ENCODE measurements at places on chromosomes 12 and 14.

GRCh38 chr12:71935594-71935993 lies 3.1 kb upstream of the TPH2 start:
- H3K27ac ChIP-seq: no peak overlapping the region
- peaks cover 2% of the 10 kb centered on the region for H3K4me1 ChIP-seq
- no peak for DNase-seq
- H3K36me3 ChIP-seq: no peaks in the 10 kb centered on the region

GRCh38 chr12:10668526-10668925 lies 5.3 kb downstream of the STYK1 start:
- peaks cover 7% of the 10 kb centered on the region for H3K36me3 ChIP-seq
- H3K4me3 ChIP-seq: peak overlapping the region; percentile 56
- no peaks in the 10 kb centered on the region for H3K27me3 ChIP-seq
- DNase-seq: no peak
- peaks cover 33% of the 10 kb centered on the region for H3K4me1 ChIP-seq
- H3K27ac ChIP-seq: peak overlapping the region; percentile 2

GRCh38 chr14:61388173-61388975 lies 67.0 kb downstream of the PRKCH start:
- no peaks in the 10 kb centered on the region for H3K27me3 ChIP-seq
- peaks cover 51% of the 10 kb centered on the region for H3K36me3 ChIP-seq
- DNase-seq: peak; percentile 29
- no peak overlapping the region for H3K4me3 ChIP-seq
- H3K4me1 ChIP-seq: peaks cover 14% of the 10 kb centered on the region

DNA sequence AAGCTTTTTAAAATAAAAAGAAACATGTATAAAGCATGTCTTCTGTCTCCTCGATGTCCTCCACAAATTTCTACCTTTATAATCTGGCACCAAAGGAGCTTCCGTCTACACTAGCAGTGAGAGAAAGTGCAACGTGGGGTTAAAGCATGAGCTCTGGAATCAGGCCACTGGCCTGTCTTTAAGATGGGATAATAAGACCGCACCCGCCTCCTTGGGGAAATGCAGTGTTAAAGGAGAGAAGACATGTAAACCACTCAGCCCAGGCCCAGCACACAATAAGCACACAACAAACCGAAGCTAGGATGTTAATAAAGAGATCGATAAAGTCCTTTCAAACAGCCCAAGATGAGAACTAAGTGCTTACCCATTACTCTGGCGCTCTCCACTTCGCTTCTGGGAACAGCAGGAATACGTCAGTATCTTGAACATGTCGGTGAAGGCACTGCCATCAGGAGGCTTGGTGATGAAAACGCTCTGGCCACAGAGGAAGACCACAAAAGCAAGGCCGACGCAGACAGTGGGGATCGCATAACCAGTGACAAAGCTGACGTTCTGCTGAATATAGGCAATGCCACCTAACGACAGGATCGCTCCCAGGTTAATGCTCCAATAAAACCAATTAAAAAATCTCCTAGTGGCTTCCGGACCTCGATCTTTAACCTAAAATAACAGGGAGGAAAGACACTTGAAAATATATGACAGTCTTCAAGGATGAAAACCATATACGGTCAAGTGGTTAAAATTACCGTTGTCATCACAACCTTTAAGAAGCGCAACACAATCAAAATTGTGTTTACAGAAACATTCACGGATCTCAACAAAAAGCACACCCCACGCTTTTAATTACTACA lies 9.1 kb downstream of the SLC15A4 start:
- H3K27ac ChIP-seq: peak overlapping the region; percentile 96
- H3K36me3 ChIP-seq: peaks cover 39% of the 10 kb centered on the region
- H3K4me1 ChIP-seq: peaks cover 79% of the 10 kb centered on the region

DNA sequence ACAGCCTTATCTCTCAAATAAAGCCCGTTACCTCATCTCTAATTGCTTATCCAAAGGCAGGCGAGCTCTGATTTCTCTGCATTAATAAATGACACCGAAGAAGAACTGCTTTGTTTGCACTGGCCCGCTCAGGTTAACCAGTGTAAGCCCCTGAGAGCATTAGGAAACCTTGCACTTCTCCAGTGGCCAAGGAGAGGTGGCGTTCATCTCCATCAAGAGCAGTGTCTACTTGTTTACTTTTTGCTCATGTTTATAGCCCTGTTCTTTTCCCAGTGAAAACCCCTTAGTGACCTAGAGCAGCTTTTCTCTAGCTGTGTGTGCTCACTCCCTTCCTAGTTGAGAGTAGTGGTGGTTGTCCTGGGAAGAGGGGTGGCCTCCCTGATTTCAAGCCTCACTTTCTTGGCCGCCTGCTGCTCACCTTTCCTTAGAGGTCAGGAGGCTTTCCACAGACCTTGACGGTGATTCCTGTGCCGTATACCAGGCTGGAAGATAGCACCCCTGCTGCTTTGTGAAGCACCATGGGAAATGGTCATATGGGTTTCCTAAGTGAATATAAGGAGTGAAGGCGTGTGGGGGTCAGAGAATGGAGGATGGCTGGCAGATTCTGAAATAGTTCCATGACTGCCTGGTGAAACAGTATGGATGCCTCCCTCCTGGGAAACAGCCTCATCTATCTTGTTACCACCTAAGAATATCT lies 16.6 kb downstream of the FBXW8 start:
- no peaks in the 10 kb centered on the region for H3K27me3 ChIP-seq
- no peak overlapping the region for H3K4me3 ChIP-seq
- H3K36me3 ChIP-seq: peaks cover 18% of the 10 kb centered on the region
- H3K27ac ChIP-seq: no peak overlapping the region

DNA sequence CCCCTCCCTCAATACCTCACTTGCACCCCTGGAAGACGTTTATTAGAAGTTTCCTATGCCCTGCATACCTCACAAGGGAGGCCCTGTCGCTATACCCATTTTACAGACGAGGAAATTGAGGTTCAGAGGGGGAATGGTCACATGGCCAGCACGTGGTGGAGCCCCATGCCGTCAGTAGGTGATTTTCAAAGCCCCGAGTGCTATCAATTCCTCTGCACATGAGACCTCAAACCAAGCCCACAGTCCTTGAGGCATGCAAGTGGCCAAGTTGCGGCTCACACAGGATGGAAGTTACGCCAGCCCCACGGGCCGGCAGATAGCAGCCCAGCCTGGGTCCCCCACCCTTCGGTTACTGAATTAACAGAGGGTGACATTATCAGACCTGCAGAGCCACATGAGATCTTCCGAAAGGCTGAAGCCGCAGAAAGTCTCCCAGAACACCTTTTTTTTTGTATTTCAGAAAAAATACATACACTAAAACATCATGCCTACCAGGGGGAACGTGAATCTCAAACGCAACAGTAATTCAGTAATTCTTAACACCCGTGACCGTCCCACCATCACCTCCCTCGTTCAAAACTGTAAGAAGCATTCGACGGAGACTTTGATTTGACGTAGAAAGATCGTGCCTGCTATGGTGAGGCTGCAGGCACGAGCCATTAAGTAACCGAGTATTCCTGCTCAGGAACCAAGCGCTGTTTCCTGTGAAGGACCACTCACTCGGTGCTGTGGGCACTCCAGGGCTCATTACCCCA lies 129.0 kb downstream of the RFLNA start:
- peaks cover 8% of the 10 kb centered on the region for H3K4me1 ChIP-seq
- H3K4me3 ChIP-seq: no peak overlapping the region
- peak; percentile 25 for DNase-seq

DNA sequence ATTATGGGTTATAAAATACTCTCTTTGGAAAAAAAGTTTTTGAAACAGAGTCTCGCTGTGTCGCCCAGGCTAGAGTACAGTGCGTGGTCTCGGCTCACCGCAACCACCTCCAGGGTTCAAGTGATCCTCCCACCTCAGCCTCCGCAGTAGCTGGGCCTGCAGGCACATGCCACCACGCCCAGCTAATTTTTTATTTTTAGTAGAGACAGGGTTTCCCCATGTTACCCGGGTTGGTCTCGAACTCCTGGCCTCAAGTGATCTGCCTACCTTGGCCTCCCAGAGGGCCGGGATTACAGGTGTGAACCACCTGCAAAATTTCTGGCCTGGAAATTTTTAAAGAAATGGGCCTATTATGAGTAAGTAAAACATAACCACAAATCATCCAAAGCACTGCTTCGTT lies 3.8 kb downstream of the USP15 start:
- no peak for DNase-seq
- peaks cover 24% of the 10 kb centered on the region for H3K36me3 ChIP-seq
- H3K4me1 ChIP-seq: peaks cover 36% of the 10 kb centered on the region
- no peaks in the 10 kb centered on the region for H3K27me3 ChIP-seq
- H3K27ac ChIP-seq: peak overlapping the region; percentile 83

DNA sequence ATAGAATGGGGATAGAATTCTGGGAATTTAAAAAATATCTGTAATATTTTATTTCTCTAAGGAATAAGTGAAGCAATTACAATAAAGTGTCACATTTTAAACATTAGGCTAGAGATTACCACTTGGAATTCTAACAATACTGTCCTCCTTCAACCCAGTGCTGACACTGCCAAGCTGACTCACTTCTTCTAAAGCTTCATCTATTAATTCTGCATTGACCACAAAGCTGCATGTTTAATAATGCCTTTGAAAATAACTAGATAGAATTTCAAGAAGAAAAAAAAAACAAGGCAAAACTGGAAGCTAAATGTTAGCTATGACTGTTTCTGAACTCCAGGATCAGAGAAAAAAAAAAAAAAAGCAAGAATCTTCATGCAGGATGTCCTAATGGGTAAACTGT lies 970.7 kb upstream of the FBXO33 start:
- no peaks in the 10 kb centered on the region for H3K27me3 ChIP-seq
- DNase-seq: no peak
- H3K4me3 ChIP-seq: no peak overlapping the region

DNA sequence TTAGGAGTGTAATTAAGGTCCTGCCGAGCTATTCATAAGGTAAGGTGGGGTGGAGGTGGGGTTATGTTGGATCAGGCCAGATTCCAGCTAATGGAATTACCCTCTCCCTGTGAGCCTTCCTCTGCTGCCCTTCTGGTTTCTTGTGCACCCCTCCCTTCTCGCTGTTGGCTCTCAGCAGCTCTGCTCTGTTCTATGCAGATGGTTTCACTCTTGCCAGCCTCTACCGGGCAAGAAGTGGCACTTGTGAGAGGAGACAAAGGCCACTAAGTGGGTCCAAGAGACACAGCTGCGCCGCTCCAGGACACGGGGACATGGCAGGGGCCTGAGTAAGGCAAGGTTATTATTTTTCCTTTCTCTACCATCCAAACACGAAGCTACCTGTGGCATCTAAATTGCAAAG lies 334.4 kb downstream of the EMP1 start:
- H3K27me3 ChIP-seq: peaks cover 9% of the 10 kb centered on the region
- DNase-seq: no peak
- H3K27ac ChIP-seq: no peak overlapping the region
- H3K36me3 ChIP-seq: no peaks in the 10 kb centered on the region
- no peaks in the 10 kb centered on the region for H3K4me1 ChIP-seq
- H3K4me3 ChIP-seq: no peak overlapping the region

- H3K36me3 ChIP-seq: no peaks in the 10 kb centered on the region
- peaks cover 9% of the 10 kb centered on the region for H3K27me3 ChIP-seq
- H3K4me3 ChIP-seq: no peak overlapping the region
- no peaks in the 10 kb centered on the region for H3K4me1 ChIP-seq
Measured at GRCh38 chr12:95198914-95199313, 18.4 kb downstream of the FGD6 start.

GRCh38 chr14:93082576-93083001 lies 33.1 kb downstream of the ITPK1 start:
- peak overlapping the region; percentile 69 for H3K4me3 ChIP-seq
- no peak for DNase-seq
- H3K4me1 ChIP-seq: peaks cover 49% of the 10 kb centered on the region

Data from effector memory CD8-positive, alpha-beta T cell (primary cell).